Muscle of back (tissue), 13 donors: ENCODE measurements at places on chromosomes 5 and 9.
A peak's percentile ranks its signal among the peaks of the same experiment; 100 is the strongest.

- DNase-seq = no peak
Observed at GRCh38 chr5:81788329-81788728, 37.4 kb upstream of the SSBP2 start.

- no peak for DNase-seq
Observed at GRCh38 chr9:33250458-33250995, 10.6 kb downstream of the SPINK4 start.

GRCh38 chr5:41790038-41790776, 80.0 kb downstream of the OXCT1 start:
- DNase-seq = peak; percentile 56

DNA sequence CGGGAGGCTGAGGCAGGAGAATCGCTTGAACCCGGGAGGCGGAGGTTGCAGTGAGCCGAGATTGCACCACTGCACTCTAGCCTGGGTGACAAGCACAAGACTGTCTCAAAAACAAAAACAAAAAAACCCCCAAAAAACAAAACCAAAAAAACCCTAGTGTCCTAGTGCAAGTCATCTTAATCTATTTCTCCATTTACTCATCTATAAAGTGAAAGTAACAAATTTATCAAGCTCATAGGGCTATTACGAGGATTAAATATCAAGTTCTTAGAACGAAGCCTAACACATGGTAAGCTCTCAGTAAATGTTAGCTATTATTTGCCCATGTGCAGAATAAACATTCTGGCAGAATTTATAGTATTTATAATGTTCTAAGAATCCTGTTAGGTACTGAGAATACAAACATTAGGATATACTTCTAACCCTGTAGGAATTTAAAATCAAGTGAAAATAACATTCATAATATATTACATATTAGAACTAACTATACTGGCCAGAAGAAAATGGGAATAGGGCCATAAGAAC, 45.0 kb downstream of the GOLPH3 start:
- DNase-seq = no peak

DNA sequence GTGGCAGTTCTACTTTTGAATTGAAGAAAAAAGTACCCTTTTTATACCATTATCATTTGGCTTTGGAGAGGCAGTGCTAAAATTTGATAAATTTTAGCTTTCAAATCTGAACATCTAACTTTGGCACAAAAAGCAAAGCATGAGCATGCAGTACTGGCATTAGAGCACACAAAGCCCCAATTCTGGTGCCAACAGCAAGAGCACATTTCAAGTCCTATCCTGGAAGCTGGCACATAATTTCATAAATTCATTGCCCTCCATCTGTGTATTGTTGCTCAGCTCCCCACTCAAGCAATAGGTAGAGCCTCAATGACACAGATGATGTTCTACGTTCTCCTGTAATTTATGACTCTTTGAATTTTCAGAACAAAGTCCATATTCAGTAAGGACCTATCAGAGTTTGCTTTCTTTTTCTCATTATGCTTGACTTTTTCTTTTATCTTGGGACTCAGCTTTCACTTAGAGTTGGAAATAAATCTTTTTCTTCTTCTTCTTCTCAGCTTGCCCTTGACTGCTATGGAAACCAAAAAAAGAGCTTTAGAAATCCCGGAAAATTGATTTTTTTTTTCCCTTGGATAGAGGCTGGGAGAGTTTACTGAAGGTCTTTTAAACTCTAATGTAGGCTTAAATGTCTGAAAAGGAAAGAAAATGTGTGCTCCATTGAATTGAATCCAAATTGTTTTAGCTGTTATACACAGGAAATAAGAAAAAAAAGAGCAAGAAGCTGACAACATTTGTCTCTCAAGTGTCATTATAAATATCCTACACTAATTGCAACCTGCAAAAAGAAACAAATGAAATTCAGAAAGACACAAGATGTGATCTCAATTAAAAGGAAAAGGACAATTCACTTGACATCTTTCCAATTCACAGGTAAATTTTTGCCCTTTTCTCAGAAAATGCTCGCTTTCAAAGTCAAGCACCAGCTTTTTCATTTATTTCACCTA, 380.8 kb upstream of the CDH18 start:
- DNase-seq = no peak
